ENCODE measurements at places on chromosomes 5 and 9.

GRCh38 chr5:17135050-17135449 is 82.4 kb upstream of the BASP1 start:
- DNase-seq = no peak

- no peak for DNase-seq
Observed at GRCh38 chr5:81355291-81356251, 38.4 kb downstream of the ACOT12 start.

DNA sequence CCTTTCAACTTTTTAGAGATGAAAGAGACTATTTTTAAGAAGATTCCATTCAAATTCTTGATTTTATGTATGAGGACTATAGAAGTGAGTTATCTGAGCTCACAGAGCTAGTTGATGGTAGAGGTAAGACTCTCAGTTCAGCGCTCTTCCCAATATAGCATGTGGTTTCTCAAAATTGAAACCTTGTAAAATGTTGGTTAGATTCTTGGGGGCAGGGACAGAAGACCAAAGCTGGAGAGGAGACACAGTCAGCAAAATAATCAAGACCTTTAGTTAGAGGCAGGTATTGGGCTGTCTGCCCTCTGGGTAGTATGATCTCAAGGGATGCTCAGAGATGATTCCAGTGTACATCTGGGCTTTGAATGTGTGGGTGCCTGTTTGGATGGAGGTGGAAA is 246.4 kb downstream of the SH3GL2 start:
- no peak for DNase-seq

DNA sequence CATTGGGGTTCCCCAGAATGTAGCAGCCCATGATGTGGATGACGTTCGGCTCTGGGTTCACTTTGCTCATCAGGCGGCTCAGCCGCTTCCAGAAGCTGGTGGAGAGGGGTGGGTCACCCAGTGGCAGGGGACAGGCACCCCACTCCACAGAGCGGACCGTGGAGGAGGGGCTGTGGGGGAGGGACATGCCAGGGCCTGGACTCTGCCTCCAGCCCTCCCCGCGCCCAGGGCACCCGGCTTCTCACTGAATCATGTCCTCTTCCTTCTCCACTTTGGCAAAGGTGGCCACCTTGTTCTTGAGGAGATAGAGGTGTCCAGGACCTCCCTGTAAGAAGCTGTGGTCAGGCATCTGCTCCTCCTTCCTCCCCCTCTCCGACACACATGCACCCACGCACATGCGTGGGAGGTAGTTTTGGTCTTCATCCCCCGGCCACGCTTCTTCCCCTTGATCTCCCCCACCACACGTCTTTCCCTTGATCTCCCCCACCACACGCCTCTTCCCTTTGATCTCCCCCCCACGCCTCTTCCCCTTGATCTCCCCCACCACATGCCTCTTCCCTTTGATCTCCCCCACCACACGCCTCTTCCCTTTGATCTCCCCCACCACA is 8.9 kb upstream of the ENTPD8 start:
- peak; percentile 36 for DNase-seq

DNA sequence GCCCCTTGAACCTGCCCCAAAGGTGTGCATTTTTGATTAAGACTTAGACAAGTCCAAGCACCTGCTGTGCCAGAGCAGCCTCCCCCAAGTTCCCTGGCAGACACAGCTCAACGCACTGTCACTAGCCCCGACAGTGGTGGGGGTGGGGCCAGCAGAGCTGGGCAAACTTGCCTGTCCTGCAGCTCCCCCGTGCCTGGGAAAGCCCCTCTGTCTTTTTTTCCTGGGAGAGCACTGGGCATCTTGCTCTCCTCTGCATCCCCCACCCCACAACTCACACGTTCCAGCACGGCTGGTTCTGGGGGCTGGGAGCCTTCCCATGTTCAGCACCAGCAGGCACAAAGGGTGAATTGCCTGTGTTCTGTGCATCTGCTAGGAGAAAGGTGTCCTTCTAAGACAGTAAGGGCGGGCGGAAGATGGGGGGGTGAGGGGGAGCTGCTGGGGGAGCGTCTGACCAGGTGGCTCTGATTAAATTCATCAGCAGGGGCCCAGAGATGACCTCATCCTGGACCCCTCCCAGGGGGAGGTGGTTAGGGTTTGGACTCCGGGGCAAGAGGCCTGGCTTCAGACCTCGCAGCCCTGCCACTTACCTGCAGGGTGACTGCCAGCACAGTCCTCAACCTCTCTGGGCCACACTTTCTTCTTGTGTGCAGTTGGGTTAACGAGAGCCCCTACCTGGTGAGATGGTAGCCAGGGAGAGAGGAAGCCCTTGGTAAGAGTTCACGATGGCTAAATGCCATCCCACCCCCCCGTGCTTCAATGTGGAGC is 23.5 kb downstream of the HMCN2 start:
- no peak for DNase-seq

DNA sequence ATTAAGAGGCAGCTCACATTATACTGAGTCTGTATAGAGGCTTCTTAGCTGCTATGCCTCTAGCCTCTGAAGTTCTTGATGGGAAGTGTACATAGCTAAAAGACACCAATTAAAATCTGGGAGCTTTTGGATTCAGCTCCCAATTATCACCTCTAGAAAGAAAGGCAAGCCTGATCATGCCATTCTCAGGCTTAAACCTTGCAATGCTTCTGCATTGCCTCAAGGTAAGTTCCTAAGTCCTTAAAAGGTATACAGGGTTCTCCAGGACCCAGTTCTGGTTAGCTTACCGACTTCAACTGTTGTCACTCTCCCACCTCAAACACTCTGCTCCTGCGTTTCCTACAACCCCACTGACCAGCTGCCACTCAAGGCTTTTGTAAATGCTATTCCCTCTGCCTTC is 17.5 kb upstream of the CCL28 start:
- DNase-seq = no peak

GRCh38 chr9:2145746-2146145 is 130.6 kb downstream of the SMARCA2 start:
- no peak for DNase-seq

DNA sequence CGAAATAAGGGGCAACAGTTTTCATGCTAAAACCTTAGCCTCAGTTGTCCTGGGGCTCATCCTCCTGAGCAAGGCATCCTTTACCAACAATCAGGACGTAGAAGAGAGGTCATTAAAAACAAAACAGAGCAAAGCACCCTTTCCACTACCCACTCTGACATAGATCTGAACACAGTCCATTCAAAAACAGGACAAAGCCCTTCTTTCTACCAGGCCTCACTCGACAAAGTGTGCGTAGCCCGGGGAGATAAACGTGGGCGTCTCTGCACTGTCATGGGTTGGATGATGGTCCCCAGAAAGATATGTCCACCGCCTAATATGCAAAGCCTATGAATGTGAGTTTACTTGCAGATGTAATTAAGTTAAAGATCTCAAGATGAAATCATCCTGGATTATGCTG is 60.6 kb upstream of the TAS2R1 start:
- DNase-seq = no peak

- no peak for DNase-seq
Observed at GRCh38 chr9:134059661-134060395, 8.0 kb downstream of the BRD3 start.

GRCh38 chr5:137126829-137127228 is 372.3 kb downstream of the SPOCK1 start:
- no peak for DNase-seq

All from stimulated activated CD8-positive, alpha-beta memory T cell treated with anti-CD3 and anti-CD28 coated beads, Interleukin-2, amount 100 ng/mL, for 1 hour (primary cell).